ENCODE measurements at places on chromosomes 7 and 10.

GRCh38 chr10:93482145-93482834 is at the start of gene MYOF:
Gene MYOF, minus strand, starts transcription at chr10:93482334. Its CDS starts 140 bp downstream, at chr10:93482194.
- DNase-seq = peak; percentile 28

- DNase-seq = no peak
Observed at GRCh38 chr7:14195871-14196270, 206.4 kb upstream of the ETV1 start.

- no peak for DNase-seq
Observed at GRCh38 chr7:28840592-28840995, 117.5 kb downstream of the TRIL start.

GRCh38 chr10:64332551-64332950 is 811.4 kb downstream of the REEP3 start:
- DNase-seq = no peak

GRCh38 chr10:65430979-65431378 is 1494.9 kb upstream of the LRRTM3 start:
- no peak for DNase-seq

DNA sequence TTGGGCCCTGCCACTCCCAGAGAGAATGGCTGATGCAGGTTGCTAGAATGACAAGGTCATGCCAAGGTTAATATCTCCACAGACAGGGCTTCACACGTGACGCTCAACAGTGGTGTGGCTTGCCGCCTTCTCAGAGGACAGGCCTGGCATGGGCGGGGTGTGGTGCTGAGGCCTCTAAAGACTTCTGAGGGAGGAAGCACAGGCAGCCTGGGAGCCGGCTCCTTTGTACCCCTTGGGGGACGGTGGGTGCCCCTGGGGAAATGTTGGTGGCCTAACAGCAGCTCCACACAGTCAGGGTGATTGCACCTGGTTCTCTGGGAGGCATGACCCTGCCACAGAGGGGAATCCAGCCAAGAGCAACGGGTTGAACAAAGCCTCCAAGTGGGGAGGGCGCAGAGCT is 115.1 kb downstream of the PKD1L1 start:
- no peak for DNase-seq

- DNase-seq = no peak
Observed at GRCh38 chr10:33234831-33235237, 99.6 kb downstream of the NRP1 start.

DNA sequence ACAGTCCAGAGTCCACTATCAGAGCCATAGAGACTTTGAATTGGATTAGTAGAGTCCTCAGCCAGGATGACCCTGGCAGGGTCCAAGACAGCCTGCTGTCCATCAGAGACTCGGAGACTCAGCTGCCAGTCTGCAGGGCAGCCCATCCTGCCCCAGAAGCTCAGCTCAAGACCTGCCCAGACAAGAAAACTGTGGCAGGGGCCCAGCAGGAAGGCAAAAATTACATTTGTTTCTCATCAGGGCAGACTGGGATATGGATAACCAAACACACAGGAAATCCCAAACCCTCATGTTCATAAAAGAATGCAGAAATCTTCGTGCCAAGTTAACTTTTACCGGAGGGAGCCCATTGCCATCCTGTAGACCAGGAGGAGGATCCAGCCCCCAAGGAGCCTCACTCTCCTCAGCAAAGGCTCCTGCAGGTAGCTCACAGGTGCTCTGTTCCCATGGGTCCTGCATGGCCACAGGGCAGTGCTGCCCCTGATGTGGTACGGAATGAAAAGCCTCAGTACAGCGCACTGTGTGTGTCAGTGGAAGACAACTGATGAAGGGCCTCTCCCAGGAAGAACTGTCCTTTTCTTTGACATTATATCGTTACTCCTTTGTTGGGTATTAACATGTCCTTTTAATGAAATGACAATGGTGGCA is 222.2 kb downstream of the KCNMA1 start:
- DNase-seq = no peak

DNA sequence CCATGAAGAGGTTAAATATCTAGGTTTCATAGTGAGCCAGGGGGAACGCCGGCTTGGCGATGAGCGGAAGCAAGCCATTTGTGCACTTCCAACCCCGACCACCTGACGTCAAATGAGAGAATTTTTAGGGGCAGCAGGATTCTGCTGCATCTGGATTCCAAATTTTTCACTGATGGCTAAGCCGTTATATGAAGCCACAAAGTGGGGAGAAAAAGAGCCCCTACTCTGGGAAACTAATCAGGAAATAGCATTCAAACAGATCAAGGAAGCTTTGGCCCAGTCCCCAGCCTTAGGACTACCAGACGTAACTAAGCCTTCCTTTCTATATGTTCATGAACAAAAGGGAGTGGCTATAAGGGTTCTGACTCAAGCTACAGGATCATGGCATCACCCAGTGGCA is 12.9 kb upstream of the ADCK2 start:
- DNase-seq = no peak

DNA sequence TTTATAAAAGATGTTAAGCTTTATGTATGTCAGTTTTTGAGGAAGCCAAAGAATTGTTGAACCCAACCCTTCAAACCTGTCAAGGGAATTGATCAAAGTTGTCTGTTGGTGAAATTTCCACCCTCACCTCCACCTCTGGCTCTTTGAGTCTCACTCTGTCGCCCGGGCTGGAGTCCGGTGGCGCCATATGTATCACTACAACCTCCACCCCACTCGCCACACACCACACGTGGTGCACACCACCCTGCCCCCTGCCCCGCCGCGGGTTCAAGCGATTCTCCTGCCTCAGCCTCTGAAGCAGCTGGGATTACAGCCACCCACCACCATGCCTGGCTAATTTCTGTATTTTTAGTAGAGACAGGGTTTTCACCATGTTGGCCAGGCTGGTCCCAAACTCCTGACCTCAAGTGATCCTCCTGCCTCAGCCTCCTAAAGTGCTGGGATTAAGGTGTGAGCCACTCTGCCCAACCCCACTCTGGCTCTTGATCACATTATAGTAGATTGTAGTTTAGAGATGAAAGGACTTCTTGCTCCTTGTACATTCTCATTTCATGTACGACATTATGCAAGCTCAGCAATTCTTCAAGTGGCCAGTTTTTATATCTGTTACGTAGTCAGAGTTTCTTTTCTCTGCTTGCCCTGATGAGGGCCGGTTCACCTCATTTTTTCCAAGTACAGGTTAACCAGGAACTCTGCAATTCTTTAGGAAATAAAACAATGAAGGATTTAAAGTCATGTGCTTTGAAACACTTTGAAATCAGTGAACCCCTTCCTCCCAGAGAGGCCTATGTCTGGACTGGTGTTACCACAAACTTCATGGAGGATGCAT is 7.0 kb downstream of the BAMBI start:
- DNase-seq = no peak

DNA sequence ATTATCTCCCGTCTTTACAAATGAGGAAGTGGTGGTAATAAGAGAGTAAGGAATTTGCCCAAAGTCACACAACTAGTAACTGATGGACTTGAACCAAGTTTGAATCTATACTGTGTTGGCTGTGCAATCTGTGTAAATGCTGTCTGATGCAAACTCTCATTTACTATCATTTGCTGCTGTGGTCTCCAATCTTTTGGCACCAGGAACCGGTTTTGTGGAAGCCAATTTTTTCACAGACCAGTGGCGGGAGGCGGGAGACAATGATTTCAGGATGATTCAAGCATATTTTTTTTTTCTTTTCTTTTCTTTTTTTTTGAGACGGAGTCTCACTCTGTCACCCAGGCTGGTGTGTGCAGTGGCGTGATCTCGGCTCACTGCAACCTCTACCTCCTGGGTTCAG is 450.0 kb upstream of the FZD8 start:
- no peak for DNase-seq

- DNase-seq = no peak
Observed at GRCh38 chr10:18341055-18341454, 200.8 kb downstream of the CACNB2 start.

DNA sequence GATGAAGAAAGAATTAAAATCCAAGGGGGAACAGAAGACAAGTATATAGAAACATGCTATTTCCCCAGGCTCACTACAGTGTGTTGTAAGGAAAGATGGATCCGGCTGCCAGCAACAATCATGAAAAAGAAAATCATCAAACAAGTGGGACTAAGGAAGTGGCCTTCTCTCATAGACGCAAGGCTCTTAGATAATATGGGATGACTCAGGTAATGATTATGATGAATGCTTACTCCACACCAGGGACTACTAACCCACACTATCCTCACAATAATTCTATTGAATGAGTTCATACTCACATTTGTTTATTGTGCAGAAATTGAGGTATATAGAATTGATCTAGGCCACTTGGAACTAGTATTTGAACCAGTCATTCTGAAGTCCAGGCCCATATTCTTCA is 111.2 kb upstream of the BET1 start:
- no peak for DNase-seq

- DNase-seq = no peak
Observed at GRCh38 chr7:135658564-135658963, 3.8 kb upstream of the STMP1 start.

GRCh38 chr7:139300390-139300789 is 40.7 kb upstream of the FMC1 start:
- no peak for DNase-seq

DNA sequence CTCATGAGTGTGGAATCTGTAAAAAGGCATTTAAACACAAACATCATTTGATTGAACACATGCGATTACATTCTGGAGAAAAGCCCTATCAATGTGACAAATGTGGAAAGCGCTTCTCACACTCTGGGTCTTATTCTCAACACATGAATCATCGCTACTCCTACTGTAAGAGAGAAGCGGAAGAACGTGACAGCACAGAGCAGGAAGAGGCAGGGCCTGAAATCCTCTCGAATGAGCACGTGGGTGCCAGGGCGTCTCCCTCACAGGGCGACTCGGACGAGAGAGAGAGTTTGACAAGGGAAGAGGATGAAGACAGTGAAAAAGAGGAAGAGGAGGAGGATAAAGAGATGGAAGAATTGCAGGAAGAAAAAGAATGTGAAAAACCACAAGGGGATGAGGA is 207.7 kb downstream of the ZEB1 start:
- no peak for DNase-seq

GRCh38 chr7:44307301-44307900 is 18.0 kb downstream of the CAMK2B start:
- DNase-seq = no peak

- DNase-seq = no peak
Observed at GRCh38 chr10:77081481-77081891, 556.1 kb downstream of the KCNMA1 start.

- DNase-seq = no peak
Observed at GRCh38 chr10:98135222-98135899, 904 bp downstream of the R3HCC1L start.
